ENCODE measurements at places on chromosomes 6 and 20.

- no peak for DNase-seq
These were observed 59.5 kb downstream of the TRIM38 start for GRCh38 chr6:26022132-26022472.

GRCh38 chr20:50066161-50066834 lies 46.7 kb downstream of the UBE2V1 start:
- DNase-seq = no peak

DNA sequence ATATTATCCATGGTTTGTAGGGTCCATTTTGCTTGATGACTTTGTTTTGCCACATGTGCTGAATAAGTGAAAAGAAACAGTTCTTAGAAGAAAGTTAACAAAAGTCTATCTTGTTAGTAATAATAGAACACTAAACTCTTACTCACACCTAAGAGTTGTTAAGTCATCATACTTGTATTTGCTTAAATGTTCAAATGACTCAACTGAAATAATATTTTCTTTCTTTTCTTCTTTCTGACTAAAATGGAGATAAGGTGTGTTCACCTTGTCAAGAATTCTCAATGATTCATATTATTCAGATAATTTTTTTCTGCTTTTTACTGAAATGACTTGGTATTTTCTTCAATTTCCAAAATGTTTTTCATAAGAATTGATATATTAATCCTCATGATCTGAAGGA lies 327.2 kb downstream of the HTR1B start:
- no peak for DNase-seq

- DNase-seq = no peak
These were observed 180.4 kb downstream of the BTBD9 start for GRCh38 chr6:38459291-38459690.

- no peak for DNase-seq
These were observed 39.7 kb downstream of the RIPOR3 start for GRCh38 chr20:50651676-50652075.

- DNase-seq = no peak
These were observed 20.1 kb downstream of the NT5E start for GRCh38 chr6:85470023-85470410.

DNA sequence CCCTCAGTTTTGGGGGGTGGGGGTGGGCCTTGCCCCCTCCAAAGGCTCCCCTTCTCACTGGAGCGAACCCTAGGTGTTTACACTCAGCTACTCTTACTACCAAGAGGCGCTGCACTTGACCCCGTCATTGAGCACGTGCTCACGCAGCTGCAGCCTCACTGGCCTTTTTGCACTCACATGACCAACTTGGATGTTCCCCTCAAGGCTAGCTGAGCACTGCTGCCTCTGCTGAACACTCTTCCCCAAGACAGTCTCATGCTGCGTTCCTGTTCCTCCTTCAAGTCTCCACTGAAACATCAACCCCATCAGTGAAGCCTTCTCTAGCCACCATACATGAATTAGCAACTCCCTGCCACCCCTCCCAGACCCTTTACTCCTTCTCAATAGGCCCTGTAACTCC lies 4.0 kb downstream of the SOD2 start:
- DNase-seq = no peak

DNA sequence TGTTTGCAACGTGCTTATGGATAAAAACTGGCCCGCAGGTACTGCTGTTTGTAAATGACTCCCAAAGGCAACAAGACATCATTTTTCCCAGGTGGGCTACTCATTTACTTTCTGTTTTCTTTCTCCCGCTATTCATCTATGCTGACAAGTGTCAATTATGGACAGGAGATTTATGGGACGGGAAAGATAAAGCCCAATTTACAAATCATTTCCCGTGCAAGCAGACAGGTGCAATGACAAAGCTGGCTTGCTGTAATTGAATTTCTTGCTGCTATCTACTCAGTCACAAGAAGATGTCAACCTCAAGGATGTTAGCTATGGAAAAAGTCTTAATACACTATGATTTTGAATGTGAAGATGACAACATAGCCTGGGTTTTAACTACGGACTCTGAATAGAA lies 125.5 kb downstream of the EPHA7 start:
- no peak for DNase-seq

GRCh38 chr6:149563928-149564325 lies 2.2 kb upstream of the GINM1 start:
- no peak for DNase-seq

GRCh38 chr6:23633996-23634395 lies 492.0 kb upstream of the NRSN1 start:
- DNase-seq = no peak

- DNase-seq = no peak
These were observed 172.4 kb downstream of the PLCB4 start for GRCh38 chr20:9241232-9241692.

DNA sequence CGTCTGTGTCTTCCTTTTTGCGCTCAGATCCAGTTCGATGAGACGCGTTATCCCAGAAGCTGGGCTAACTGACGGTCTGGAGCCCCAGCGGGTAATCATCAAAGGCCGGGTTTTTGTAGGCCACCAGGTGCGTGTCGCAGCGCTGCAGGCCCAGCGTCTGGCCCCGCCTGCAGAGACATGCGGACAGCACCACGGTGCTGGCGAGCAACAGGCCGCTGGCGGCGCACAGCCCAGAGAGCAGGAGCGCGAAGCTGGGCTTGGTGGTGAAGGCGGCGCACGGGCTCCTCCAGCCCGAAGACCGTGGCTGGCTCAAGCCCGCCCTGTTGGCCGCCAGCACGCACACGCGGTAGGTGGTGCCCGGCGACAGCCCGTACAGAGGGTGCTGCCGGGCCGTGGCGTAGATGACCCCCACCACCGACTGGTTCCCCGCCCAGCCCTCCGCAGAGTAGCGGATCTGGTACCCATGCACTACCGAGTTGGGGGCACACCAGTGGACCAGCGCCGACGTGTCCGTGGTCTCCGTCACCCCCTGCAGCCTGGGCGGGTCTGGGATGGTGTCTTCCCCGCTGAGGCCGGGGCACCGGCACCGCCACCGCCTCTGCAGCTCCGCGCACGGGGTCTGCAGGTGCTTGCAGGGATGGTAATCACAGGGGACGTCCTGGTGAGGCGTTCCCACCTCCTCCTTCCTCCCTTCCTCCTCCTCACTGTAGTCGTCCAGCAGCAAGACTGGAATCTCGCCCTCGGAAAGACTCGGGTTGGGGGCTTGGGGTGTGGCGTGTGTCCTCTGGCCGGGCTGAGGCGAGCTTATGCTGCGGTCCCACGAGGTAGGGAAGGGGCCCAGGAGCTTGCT lies 12.7 kb downstream of the LRRN4 start:
- DNase-seq = no peak

- no peak for DNase-seq
These were observed 137.5 kb upstream of the BACH2 start for GRCh38 chr6:90434094-90434493.

DNA sequence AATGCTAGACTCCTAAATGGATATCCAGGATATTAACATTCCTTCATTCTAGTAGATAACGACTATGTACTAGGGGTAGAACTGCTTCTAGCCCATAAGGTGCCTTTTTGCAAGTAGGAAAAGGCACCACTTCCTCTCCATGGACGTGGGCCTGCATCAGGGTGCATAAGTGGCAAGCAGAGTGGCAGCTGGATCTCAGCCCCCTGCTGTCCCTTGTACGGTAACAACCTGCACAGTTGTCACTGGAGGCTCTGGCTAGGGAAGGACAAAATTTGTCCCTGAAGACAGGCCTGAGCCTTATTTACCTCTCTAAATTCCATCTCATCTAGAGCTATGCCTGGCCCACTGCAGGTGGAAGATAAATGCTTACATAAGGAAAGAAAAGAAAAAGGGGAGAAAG lies 42.5 kb upstream of the SAYSD1 start:
- DNase-seq = no peak

DNA sequence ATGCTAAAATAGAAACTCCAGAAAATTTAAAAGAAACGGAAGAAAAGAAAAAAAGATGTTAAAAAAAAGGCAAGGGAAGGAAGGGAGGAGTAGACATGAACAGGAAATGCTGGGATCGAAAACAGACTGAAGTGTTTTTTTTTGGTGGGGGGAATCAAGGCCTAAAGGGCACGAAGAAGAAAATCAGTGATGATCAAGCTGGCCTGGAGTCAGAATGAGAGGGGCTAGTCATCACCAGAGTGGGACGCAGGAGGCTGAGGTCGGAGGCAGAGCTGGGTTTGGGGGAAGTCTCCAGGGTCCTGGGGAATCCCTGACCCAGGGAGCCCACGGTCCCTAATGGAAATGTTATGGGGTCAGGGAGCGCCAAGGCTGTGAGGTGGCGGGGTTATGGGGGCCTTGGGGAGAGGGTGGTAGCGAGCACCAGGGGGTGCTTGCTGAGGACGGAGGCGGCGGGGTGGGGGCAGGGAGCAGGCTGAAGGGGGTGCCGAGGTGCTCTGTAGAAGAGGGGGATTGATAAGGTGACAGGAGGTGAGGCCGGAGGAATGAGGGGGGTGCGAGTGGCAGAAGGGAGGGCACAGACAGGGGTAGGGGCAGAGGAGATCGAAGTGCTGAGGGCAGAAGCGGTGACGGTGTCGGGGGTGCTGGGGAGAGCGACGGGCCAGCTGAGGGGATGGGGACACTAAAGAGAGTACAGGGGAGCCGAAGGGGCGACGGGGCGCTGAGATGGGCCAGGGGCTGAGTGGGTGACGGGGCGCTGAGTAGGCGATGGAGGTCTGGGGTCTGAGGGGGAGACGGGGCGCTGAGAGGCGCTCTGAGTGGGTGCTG lies 684 bp downstream of the ZNFX1 start:
- no peak for DNase-seq

DNA sequence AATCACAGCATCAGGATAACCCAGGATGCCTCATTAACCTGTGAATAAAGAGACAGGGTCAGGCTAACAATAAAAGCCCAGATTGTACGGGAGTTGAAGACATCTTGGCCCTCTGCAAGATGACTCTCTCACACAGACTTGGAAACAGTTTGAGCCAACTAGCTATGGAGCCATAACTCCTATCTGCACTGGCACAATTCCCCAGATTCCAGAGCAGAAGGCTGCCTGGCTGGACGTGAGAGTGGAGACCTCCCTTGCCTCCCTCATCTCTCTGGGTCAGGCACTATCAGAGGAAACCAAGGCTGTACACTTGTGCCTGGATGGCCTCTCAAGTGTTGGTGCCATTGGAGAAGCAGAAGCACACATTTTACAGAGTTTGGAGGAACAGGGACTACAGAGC lies 312.6 kb downstream of the THBS2 start:
- DNase-seq = no peak

- no peak for DNase-seq
These were observed 14.2 kb upstream of the SLC22A7 start for GRCh38 chr6:43283905-43284304.

DNA sequence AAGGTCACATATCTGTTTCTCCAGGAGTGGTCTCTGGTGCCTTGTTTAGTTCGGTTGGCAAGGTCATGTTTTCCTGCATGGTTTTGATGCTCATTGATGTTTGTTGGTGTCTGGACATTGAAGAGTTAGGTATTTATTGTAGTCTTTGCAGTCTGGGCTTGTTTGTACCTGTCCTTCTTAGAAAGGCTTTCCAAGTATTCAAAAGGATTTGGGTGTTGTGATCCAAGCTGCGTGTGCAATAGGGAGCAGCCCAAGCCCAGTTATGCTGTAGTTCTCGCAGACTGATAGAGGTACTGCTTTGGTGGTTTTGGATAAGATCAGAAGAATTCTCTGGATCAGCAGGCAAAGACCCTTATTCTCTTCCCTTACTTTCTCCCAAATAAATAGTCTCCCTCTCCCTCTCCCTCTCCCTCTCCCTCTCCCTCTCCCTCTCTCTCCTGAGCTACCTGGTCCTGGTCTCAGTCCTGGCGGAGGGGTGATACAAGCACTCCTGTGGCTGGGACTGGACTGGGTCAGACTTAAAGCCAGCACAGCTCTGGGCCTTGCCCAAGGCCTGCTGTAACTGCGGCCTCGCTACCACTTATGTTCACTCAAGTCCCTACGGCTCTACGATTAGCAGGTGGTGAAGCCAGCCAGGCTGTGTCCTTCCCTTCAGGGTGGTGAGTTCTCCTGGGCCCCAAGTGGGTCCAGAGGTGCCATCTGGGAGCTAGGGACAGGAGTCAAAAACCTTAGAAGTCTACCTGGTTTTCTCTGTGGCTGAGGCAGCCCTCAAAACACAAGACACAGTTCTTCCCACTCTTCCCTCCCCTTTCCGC lies 27.3 kb upstream of the GRM4 start:
- no peak for DNase-seq

DNA sequence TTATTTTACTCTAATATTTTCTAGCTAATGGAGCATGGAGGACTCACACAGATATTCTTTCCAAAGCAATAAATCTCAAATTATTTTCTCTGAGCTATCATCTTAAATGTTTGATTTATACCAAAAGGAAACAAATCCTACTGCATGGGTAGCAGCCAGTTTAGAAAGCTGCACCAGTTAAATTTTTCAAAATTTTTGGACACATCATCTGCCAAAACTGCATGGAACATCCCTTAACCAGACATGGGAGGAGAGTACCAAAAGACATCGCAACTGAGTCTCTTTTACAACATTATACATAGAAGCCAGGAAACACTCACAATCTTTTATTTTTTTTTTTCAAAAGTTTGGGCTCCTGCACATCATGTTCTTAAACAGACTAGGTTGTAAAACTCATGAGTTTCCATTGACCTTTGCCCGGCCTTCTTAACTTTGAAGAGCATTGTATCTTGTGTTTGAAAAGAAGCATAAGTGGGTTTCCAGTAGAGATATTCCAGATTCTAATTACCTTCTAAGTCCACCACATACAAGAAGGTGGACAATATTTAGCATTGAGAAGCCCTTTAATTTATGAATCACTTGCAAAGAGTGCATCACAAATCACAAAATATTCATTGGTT lies 87.7 kb upstream of the HMGCLL1 start:
- DNase-seq = no peak

GRCh38 chr6:138594758-138595140 lies 95.5 kb upstream of the NHSL1 start:
- no peak for DNase-seq
